ENCODE measurements at places on chromosomes 16 and 17.

DNA sequence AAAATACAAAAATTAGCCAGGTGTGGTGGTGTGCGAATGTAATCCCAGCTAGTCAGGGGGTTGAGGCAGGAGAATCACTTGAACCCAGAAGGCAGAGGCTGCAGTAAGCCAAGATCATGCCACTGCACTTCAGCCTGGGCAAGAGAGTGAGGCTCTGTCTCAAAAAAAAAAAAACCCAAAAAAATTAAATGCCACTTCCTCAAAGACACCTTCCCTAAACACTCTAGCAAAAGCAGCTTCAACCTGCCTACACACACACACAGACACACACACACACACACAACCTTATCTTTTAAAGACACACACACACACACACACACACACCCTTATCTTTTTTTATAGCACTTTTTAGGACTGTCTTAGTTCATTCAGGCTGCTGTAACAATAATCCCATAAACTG, 201.7 kb upstream of the PSMD7 start:
- DNase-seq = no peak

GRCh38 chr17:78763561-78763960, 18.5 kb downstream of the CYTH1 start:
- no peak for DNase-seq

GRCh38 chr17:46935658-46936266, 12.8 kb downstream of the GOSR2 start:
- no peak for DNase-seq

- DNase-seq = no peak
Measured at GRCh38 chr17:17890773-17891759, 54.3 kb upstream of the SREBF1 start.

DNA sequence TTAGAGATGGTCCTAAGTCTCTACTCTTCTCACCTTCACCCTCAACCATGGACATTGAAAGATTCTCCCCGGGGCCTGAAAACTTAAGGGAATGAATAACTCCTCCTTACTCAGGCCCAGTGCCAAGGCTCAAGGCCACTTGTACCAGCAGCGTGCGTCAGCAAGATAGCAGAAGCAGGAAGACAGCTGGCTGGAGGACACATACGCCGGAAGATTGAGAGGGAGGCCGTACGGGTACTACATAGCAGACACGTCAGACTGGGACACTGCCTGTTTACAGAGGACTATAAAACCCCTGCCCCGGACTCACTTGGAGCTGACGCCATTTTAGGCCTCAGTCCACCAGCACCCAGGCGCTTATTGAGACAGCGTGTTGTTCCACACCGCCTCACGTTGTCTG, 75.8 kb upstream of the MED13 start:
- DNase-seq = no peak

DNA sequence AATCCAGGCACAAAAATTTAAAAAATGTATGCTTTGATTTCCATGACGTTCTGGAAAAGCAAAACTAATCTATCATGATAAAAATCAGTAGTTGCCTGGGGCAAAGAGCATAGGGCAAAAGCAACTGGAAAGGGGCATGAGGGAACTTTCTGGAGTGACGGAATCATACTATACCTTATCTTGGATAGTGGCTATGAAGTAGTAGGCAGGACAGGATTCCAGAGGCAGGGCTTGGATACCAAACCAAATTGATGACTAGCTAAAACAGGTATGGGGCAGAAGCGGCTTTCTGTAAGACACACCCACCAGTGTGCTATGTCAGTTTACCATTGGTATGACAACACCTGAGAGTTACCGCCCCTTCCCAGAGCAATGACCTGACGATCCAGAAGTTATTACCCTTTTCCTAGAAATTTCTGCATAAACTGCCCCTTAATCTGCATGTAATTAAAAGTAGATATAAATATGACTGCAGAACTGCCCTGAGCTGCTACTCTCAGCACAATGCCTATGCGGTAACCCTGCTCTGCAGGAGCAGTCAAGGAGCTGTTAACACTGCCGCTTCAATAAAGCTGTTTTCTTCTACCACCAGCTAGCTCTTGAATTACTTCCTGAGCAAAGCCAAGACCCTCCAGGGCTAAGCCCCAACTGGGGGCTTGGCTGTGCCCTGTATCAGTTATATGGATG, 56.7 kb downstream of the CFDP1 start:
- DNase-seq = no peak

GRCh38 chr16:1159325-1159972, 6.5 kb downstream of the CACNA1H start:
- DNase-seq = no peak

DNA sequence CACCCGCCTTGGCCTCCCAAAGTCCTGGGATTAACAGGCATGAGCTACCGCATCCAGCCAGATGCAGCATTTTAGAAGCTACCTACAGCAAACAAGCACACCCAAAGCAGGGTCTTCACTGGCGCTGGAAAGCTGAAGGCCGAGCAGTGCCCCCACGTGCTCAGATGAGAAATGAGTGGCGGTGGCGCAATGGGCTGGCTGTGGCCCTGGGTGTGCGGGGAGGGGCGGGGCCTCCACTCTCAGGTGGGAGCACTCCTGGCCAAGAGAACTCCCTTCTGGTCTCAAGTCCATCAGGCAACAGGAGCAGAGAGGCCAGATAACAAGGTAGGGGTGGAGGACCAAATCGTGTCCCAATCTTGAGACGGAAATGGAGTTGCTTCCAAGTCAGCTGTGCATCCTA, 12.1 kb downstream of the TMEM11 start:
- DNase-seq = no peak

DNA sequence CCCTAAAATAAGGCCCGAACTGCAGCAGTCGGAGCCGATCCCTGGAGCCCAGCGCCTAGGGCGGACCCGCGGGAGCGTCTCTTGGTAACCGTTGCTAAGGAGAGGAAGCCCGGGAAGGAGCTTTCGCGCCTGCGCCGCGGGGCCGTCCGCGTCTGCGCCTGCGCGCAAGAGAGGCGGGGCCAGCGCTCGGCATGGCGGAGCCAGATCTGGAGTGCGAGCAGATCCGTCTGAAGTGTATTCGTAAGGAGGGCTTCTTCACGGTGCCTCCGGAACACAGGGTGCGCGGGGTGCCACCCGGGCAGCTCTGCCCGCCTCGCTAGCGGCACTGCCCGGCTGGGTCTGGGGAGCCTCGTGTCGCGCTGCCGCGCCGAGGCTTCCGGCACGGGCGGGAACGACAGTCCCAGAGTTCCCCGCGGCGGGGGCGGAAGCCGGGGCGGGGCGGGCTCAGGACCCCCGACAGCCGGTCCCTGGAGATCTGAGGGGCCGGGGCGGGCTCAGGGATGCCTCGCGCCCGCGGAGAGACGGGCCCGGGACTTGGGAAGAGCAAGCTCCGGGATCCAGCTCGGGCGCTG, at the start of gene CDK10:
TSS of gene CDK10 (plus strand) at position 170 of the 572 bp plus-strand sequence. CDS start at position 192, 22 bp downstream.
- no peak for DNase-seq

DNA sequence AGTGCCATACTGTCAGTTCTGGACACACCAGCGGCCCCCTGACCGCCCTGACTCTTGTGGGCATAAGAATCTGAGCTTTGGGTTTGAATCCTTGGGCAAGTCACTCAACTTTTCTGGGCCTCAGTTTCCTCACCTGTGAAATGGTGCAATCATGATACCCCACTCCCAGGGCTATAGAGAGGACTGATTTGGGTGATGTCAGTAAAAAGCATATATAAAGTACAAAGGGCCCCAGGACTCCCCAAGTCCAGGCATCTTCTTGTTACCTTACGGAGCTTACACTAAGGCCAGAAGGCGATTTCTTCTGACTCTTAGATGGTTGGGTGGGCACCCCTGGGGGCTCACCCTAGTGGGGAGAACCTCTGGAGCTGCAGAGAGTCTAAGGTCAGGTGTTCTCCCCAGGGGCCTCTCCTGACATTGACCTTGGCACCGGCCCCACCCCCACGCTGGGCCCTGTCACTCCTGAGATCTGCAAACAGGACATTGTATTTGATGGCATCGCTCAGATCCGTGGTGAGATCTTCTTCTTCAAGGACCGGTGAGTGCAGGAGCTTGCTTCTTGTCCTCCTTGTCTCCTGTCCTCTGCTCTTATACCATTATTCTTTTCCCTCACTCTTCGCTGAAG, 13.9 kb downstream of the MMP2 start:
- no peak for DNase-seq

DNA sequence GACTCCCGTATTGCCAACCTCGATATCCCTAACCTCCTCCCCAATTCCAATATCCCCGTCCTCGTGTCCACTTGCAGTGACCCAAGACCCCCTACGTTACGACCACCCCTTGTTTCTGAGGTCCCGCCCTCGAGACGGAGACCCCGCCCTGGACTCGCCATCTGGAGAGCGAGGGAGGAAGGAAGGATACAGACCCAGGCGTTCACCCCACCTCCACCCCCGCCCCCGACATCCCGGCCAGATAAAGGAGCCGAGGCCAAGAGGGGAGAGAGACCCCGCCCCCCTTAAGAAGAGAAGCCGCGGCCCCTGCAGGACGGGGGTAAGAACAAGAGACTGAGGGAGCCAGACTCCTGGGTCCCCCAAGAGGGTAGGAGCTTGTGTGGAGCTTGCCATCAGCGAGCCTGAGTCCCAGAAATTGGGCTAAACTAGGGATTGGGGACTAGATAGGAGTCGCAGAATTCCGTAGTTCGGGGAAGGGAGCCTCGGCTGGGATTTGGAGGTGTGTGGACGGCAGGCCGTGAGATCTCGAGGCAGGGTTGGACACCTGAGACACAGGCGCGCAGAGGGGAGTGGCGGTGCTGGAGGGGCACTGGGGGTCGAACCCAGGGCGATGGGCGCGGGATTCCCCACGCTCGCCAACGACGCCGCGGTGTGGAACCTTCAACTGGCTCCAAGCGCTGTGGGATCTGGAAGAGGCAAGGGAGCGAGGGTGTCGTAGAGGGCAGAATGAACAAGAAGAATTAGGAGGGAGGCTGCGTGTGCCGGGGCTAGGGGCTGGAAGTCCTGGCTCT, at the start of gene BCL6B:
TSS of gene BCL6B (plus strand) at position 270 of the 791 bp plus-strand sequence. CDS start 622 bp downstream, outside the sequence.
- DNase-seq = no peak

DNA sequence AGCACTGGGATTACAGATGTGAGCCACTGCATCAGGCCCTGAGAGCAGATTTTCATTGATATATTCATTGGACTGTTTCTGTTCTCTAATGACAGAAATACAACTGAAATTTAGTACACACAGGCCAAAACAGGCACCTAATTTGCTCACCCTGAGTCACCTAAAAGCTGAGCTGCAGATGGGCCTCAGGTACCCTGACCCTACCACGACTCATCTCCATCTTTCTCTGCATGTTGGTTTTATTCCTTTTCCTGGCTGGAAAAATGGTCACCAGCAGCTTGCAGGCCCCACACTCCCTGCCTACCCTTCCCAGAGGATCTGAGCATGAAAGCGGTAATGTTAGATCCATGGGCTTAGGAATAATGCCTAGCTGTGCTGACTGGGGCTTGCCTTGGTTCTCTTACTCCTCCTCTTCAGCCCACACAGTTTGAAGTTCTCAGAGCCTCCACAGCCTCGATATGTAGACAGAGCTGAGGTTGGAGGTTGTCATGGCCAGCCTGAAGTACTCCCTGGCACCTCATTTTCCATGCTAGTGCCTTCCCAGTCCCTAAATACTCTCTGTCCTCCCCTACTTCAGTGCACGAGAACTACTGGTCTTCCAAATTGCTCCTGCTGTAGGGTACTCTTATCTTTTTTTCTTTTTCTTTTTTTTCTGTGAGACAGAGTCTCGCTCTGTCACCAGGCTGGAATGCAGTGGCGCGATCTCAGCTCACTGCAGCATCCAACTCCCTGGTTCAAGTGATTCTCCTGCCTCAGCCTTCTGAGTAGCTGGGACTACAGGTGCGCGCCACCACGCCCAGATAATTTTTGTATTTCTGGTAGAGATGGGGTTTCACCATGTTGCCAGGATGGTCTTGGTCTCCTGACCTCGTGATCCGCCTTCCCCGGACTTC, 51.1 kb downstream of the CENPV start:
- DNase-seq = no peak

GRCh38 chr16:1915732-1916639, 2.2 kb downstream of the HS3ST6 start:
- no peak for DNase-seq

- no peak for DNase-seq
Measured at GRCh38 chr17:50141745-50142110, 8.7 kb downstream of the PPP1R9B start.

Measured in HS-5 (cell line).